ENCODE measurements at places on chromosomes 12 and 14. TPM values are rescaled to one million over a fixed set of nuclear protein-coding genes. Genes with fewer than 3 reads are reported as not detected.

DNA sequence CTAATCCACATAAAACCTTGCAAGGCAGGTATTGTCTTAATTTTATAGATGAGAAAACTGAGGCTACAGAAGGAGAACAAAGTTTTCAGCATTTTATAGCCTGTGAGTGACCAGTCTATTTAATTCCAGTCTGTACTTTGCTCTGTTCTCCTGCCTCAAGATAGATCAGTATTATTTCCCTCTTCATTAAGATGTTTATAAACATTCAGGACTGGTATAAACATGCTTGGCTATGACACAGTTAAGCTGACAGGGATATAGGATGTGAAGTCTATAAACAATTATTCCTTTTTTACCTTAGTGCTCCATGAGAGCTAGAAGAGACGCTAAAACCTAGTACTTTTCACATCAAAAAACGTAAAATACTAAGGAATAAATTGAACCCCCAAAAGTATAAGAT is 287.3 kb downstream of the RAD51B start:
- DNase-seq: no peak
- no peak overlapping the region for H3K27ac ChIP-seq
- H3K4me3 ChIP-seq: no peak overlapping the region
- peaks cover 30% of the 10 kb centered on the region for H3K4me1 ChIP-seq

DNA sequence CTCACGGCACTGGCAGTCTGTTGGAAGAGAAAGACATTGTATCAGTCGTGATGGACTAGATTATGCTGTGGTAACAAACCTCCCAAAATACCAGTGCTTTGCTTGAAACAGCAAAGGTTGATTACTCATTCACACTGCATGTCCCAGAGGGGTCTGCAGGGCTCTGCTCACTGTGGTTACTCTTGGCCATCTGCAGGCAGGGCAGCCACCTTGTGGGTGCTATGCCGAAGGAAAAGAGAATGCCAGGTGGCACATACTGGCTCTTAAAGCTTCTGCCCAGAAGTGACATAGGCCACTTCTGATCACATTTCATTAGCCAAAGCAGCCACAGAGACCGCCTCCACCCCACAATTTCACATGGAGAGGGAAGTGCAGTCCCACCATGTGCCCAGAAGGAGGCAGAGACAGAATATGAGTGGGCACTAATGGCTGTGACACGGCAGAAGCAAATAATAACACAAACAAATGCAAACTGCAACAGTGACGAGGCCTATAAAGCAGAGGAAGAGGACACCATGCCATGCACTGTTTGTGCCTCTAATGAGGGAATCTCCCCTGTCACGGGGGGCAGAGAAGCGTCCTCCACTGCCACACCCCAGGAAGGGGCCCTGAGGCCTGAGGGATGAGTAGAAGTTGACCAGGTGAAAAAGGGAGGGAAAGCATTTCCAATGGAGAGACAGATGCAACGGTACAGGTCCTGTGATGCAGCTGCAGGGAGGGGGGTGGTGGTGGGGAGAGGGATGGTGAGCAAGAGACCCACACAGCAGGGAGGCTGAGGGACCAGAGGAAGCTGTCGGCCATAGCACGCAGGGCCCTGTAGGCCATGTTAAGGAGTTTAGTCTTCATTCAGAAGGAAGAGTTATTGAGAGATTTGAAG is 51.7 kb upstream of the KICS2 start:
- H3K36me3 ChIP-seq: no peaks in the 10 kb centered on the region
- no peak overlapping the region for H3K27ac ChIP-seq
- no peaks in the 10 kb centered on the region for H3K4me1 ChIP-seq
- no peak for DNase-seq
- H3K27me3 ChIP-seq: peaks cover 3% of the 10 kb centered on the region

GRCh38 chr14:83712418-83713129 is 1817.4 kb upstream of the FLRT2 start:
- no peaks in the 10 kb centered on the region for H3K27me3 ChIP-seq
- DNase-seq: no peak
- H3K4me3 ChIP-seq: no peak overlapping the region
- no peaks in the 10 kb centered on the region for H3K36me3 ChIP-seq
- no peak overlapping the region for H3K27ac ChIP-seq

MYF6 gene
- not detected for total RNA-seq

RASSF8 gene
- 3.5 TPM for total RNA-seq

GRCh38 chr14:76956316-76957090 is 72.0 kb downstream of the IRF2BPL start:
- H3K27ac ChIP-seq: peak overlapping the region; percentile 88
- no peaks in the 10 kb centered on the region for H3K27me3 ChIP-seq
- peaks cover 66% of the 10 kb centered on the region for H3K4me1 ChIP-seq
- peak; percentile 96 for DNase-seq

CLEC1B gene
- total RNA-seq: not detected

PRR4 gene
- total RNA-seq: 2.5 TPM

DNA sequence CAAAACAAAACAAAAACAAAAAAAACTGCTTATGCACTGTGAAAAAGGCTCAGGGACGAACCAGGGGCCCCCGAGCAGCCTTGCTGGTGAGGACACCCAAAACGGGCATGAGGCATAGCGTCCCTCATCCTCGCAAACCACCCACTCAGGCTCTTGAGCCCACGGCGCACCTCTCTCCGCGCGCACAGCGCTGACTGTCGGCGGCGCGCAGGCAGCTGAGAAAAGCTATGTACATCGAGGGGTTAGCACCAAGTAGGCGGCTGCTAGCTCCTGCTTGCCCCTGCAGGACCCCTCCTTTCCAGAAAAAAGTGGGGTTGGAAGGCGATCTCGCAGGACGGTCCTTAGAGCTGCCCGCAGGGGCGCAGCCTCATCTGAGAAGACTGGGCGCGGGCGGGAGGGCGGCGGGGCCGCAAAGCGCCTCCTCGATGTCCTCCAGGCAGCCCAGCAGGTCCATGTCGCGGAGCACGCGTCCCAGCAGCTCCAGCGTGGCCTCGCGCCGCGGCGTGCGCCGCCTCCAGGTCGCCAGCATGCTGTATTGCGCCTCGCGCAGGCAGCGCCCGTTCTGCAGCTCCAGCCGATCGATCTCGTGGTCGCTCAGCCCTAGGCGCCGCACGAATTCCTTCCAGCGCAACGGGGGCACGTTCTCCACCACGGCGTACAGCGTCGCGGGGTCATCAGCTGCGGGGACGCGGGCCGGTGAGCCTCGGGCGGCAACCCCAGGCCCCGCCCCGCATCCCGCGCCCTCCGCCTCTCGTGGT is 12.8 kb downstream of the TNFRSF1A start:
- peaks cover 18% of the 10 kb centered on the region for H3K36me3 ChIP-seq
- DNase-seq: no peak
- peaks cover 50% of the 10 kb centered on the region for H3K4me1 ChIP-seq
- H3K27ac ChIP-seq: no peak overlapping the region
- H3K27me3 ChIP-seq: no peaks in the 10 kb centered on the region
- no peak overlapping the region for H3K4me3 ChIP-seq

ACAD10 gene
- total RNA-seq: 28.4 TPM

DNA sequence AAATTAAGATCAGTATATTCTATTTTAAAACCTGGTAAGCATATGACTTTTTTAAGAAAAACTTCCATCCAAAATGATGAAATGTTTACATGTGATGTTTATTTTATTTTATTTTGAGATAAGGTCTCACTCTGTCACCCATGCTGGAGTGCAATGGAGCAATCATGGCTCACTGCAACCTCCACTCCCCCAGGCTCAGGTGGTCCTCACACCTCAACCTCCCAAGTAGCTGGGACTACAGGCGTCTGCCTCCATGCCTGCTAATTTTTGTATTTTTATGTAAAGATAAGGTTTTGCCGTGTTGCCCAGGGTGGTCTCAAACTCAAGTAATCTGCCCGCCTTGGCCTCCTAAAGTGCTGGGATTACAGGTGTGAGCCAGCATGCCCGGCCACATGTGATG is 141.8 kb downstream of the ZFP36L1 start:
- no peaks in the 10 kb centered on the region for H3K36me3 ChIP-seq
- peaks cover 10% of the 10 kb centered on the region for H3K4me1 ChIP-seq
- no peak overlapping the region for H3K27ac ChIP-seq
- DNase-seq: no peak

Data from natural killer cell treated with Interleukin-12 subunit alpha and Interleukin-12 subunit beta and Interleukin-15 and Interleukin-18, amount 100 ng/mL, for 72 hours (primary cell).